Stimulated activated CD8-positive, alpha-beta memory T cell treated with anti-CD3 and anti-CD28 coated beads, Interleukin-4, amount 100 ng/mL, for 24 hours (primary cell): ENCODE measurements at places on chromosomes 4 and X.

GRCh38 chrX:80237072-80237471 is 183.2 kb upstream of the TENT5D start:
- DNase-seq, result no peak

GRCh38 chrX:136034668-136035067 is 49.4 kb downstream of the SLC9A6 start:
- no peak for DNase-seq

GRCh38 chr4:174437324-174437723 is 85.0 kb downstream of the HPGD start:
- no peak for DNase-seq

GRCh38 chr4:82562564-82562854 is 721 bp upstream of the TMEM150C start:
- no peak for DNase-seq

DNA sequence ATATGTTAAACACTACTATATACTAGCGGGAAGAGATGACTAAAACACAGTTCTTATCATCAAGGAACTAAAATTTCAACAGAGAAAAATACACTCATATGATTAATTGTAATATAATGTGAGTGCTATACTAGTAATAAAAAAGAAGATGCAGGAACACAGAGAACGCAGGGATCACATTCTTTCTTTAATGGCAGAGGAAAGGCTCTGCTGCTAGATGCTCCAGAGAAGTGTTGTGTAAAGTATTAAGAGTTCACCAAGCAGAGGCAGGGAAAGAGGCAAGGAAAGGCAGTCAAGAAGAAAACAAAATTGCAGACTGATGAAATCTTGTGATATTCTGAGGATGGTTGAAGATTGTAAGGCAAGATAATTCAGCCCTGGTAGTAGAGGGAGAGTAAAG is 394.7 kb downstream of the PDGFC start:
- no peak for DNase-seq

DNA sequence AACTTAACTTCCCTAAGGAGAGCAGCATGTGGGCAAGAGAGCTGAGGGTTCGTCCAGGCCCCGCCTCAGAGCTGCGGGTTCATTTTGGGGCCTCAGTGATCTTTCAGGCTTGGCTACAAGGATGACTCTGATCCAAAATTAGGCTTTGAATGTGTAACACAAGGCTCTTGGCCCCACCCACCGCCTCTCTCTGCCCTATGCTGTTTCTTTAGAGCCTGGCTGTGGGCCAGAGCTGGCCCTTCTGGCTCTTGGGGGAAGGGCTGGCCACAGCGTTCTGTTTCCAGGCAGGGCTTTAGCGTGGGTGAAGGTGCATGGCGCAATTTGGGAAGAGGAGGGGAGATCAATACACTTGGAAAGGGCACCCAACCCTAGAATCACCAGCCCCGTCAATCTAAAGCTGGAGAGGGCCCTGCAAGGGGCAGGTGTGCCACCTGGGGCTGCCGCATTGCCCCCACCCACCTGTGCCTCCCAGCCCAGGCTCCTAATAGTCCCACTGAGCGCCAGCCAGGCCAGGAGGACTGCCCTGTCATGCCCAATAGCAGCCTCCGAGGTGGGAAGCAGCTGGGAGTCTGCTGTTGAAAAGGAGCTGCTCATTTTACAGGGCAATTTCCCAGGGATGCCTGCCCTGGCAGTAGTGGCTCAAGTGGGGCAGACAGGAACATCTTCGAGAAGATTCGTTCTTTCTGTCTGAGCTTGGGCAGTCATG is 84.5 kb upstream of the MAML3 start:
- no peak for DNase-seq

DNA sequence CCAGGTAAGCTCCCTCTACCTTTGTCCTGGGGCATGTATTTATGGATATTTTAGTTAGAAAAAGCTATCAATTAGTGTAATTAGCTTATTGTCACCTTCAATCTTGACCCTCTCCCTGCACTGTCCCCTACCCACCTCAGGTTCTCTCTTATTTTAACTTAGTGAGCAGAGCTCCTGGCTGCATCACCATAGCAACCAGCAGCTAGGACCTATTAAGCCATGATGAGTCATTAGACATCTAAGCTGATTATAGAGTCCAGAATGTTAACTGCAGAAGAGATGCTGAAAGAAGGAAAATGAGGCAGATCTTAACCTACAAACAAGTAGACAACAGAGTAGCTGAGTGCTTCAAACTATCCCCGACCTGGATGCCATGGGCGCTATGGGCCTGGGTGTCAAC is 36.6 kb downstream of the MAGEE2 start:
- DNase-seq, result no peak

DNA sequence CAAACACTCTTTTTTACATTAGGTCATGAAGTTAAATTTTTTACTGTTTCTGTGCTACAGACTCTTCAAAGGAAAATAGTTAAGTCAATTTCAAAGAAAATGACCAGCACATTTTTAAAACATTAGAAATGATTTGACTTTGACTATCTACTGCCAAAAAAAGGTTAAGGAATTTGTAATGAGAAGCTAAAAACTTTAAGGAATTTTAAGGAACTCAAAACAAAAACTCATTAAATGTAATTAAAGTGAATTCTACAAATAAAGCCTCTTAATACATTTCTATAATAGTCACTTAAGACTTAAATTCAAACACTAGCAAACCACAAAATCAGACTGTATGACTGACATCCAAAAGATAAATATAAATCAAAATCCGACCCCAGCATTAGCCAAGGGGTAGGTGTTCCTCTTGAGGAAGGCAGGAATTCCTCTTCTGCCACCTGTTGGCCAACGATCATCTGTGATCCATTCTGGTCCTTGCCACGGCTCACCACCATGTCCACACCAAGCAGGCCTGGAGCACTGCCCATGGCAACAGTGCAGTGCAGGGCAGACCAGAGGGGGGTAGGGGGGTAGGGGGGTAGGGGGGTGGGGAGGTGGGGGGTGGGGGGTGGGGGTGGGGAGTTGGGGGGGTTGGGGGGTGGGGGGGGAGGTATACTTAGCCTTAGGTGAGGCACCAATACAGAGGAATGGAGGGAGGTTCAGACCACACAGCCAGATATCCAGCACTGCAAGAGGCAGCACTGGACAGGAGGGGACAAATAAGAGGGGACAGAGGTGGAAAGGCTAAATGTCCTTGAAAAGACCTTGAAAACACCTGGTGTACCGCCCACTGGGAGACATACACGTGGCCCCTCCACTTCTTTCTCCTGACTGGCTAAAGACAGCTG is 287.4 kb downstream of the CHIC1 start:
- no peak for DNase-seq

DNA sequence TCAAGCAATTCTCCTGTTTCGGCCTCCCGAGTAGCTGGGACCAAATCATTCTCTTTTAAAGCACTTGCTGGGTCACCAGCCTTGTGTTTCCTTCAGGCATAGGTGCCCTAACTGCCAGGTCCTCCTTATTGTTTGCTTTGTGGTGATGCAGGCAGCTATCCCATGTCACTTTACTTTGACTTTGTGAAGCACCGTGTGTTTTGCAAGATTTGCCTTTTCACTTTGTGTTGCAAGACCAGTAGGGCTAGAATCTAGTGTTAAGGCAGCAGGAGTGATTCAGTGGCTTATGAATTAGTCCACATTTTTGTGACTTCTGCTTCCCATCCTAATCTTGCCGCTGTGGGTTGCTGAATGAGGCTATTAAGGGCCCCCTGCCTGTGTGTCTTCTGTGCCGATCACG is 20.2 kb downstream of the SYAP1 start:
- no peak for DNase-seq

GRCh38 chr4:154838155-154838554 is 57.1 kb downstream of the RBM46 start:
- no peak for DNase-seq

GRCh38 chr4:140326395-140326993 is 47.0 kb upstream of the SCOC start:
- DNase-seq, result no peak

GRCh38 chr4:48047421-48047844 is 30.9 kb downstream of the NIPAL1 start:
- peak; percentile 76 for DNase-seq

DNA sequence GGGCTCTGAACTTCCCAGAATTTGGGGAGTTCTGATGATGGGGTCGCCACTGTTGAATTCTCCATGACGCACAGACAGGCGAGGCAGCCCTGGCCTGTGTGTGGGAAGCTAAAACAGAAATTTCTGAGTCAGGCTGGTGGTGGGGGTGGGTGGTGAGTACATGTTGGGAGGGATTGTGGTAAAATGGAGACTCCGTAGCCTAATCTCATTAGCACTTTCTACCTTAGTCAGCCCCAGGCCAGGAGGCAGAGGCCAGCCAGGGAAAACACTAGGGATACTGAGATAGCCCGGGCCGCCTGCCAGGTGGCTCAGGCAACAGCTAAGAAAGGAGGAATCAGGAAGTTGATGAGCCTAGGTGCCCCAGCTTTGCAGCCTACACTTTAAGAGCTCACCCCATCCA is 39.3 kb upstream of the NHSL2 start:
- no peak for DNase-seq

DNA sequence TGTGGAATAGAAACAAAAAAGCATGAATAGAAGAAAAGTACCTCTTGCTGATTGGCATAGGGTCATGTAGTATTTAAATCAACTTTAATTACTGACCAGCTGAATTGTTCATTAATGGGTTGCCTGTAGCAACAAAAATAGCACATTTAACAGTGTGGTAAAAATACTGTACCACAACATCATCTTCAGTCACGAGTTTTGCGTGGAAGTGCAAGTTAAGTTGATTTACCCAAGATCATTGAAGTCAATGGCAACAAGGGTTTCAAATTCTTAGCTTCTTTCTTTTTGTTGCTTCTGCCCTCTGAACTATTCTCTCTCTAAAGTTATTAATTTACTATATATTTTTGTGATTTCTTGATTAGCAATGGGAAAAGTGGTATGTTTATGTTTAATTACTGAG is 526.6 kb downstream of the C4orf33 start:
- DNase-seq, result no peak

- DNase-seq, result no peak
These were observed 73.7 kb downstream of the GABRA2 start for GRCh38 chr4:46316215-46316614.

DNA sequence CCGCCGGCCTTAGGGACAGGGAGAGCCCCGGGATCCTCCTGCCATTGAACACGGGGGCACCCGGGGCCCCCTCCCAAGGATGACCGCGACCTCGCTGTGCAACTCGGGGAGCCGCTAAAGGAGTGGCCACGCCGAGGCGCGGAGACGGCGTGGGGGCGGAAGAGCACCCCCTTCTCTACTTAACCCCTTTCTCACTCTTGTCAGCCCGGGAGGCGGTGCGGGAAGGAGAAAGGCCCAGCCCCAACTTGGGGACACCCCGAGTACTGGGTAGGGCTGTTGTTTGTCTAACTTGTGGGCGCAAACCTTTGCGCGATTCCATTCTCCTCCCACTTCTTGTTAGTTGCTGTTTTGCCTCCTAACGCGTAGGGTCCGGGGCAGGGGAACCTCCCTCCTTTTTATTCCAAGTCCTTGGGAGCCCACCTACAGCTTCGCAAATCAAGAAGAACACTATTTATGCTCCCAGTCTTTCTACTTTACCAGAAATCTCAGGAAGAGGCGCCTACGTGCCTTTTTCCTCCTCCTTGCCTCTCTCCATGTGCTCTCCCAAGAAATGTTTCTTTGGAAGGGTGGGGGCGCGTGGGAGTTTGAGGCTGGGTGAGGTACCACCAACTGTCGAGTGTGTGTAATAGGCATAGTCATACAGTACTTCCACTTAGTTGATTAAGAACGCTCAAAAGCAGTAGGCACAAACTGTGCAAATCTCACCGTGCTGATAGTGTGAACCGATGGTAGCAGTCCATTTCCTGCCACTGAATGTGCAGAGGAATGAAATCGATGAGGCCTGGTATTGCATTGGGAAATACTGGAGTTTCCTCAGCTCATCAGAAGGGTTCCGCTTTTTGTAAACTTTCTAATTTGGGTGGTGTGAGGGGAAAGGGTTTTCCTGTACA is 813 bp downstream of the DIAPH2 start:
- peak; percentile 14 for DNase-seq

- DNase-seq, result no peak
These were observed 47.4 kb downstream of the NRK start for GRCh38 chrX:105869701-105870100.

DNA sequence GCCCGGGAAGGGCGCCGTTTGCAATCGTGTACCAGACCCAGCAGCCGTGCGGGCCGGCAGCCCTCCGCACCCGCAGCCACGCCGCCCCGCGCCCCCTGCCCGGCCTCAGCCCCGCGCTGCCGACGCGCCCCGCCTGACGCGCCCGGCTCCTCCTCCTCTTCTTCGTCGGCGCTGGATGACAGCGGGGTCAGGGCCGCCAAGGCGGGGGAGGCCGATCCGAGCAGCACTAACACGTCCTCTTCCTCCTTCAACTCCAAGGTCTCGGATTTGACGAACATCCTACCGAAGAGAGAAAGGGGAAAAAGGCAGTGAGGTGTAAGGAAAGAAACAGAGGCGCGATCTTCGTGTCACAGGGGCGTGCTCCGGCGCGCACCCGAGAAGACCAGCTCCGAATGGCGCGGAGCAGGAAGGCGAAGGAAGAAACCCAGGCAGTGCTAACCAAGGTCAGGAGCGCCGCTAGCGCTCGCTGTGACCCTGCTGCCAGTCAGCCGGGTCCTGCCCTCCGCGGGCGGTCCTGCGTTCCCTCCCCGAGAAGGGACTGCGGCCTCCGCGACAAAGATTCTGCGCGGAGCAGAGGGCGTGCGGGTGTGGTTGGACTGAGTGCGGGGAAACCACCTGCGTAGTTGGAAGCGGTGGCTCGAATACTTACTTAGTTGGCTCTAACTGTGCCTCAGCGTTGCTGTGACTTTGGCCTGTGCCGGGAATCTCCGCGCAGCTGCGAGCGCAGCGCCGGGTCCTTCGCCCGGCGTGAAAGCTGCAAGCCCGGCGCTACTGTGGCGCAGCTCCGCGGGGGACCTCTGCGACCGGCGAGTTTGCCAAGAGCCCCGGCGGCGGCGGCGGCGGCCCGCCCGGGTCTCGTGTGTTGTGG is 548 bp downstream of the NEUROG2 start:
- no peak for DNase-seq

DNA sequence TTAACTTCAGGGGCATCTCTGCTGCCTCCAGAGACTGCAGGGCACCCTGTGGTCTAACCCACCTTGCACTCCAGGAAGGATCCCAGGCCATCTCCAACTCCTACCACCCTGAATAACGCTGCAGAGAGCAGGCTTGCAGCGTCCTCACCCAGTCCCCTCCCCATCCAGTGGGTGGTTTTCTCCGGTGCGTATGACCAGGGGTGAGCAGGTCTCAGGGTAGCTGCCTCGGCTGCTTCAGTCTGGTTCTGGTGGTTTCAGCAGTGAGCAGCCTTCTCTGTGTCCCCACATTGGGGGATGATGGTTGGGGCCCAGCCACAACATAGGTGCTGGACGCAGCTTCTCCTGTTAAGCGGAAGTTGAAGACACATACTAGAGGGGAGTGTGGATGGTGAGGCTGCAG is 38.6 kb upstream of the SORCS2 start:
- no peak for DNase-seq

- no peak for DNase-seq
These were observed 146.2 kb upstream of the TLL1 start for GRCh38 chr4:165726831-165727230.

DNA sequence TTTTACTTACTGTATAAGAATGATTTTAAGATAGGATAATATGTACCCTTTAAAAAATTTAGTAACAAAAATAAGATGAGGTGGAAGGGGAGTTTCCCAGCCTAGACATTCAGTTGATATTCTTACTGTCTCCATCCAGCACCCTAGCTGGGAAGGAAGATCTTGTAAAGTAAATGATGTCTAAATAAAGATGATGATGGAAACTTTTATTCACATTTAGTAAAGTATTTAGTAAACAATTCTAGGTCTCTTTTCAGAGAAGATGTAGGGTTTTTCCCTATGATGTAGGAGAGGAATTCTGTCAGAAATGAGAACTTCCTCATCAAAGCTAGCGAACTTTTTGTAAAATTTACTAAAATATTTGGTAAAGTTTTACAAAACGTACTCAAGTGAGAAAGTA is 136.8 kb downstream of the RAPGEF2 start:
- no peak for DNase-seq

- peak; percentile 19 for DNase-seq
These were observed 21.8 kb upstream of the JAKMIP1 start for GRCh38 chr4:6221851-6222760.
